Sciatic nerve (tissue), 2 donors: ENCODE measurements at places on chromosomes 7 and 10. TPM values are rescaled to one million over a fixed set of nuclear protein-coding genes. Genes with fewer than 3 reads are reported as not detected.

- DNase-seq: no peak
Measured at GRCh38 chr10:114623155-114623554, 34.9 kb downstream of the ABLIM1 start.

GRCh38 chr7:158924956-158925355, 68.6 kb downstream of the DYNC2I1 start:
- DNase-seq: no peak

DNA sequence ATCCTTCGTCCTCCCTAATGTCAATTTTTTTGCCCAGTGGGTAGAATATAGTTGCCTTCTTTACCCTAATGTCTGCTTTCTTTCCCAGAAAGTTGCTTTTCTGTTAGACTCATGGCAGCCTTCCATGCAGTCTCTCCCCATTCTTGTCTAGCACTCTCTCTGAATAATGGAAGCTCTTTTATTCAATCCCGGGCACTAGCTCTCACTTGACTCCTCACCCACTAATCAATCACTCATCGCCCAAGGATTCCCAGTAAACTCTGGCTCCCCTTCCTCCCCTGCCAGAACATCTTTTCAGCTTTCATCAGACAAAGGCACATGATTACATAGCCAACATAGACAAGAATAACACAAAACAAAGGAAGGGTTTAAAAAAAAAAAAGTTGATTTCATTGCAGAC, 100.2 kb upstream of the RELN start:
- no peak for DNase-seq

GRCh38 chr10:33716501-33717267, 382.2 kb upstream of the NRP1 start:
- no peak for DNase-seq

Gene SP4
- total RNA-seq: 11.7 TPM

- no peak for DNase-seq
Measured at GRCh38 chr7:46707973-46708372, 786.9 kb upstream of the IGFBP3 start.

DNA sequence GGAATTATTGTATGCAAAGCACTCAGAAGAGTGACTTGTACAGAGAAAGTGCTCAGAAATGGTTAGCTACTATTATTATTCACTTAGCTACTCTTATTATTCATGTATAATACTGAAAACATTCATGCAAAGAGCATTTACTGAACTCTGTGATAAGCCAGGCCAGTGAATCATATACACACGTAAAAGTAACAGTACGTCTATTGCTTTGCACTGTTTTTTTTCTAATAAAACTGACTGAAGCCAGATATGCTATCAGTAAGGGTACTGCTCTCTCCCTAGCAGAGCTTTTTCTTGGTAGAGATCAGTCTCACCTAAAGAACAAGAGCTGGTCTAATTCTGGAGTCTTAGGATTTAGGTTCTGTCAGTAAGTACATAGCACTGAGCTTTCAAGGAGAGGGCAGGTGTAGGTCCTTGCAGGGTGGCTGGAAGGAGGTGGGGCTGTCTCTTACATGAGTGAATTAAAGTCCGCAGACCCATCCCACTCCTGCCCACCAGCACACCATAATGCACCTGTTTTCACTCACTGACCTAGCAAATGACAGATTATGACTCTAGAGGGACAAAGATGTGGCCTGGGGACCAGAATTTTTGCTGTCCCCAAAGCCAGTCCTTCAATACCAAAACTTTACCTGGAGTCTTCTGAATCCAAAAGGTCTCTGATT, 145.9 kb downstream of the ARID5B start:
- no peak for DNase-seq

GRCh38 chr10:69956741-69957230, 95.9 kb upstream of the MACROH2A2 start:
- DNase-seq: no peak

- no peak for DNase-seq
Measured at GRCh38 chr7:4809091-4809591, 33.7 kb downstream of the AP5Z1 start.

Gene PNPLA8
- 34.3 TPM for total RNA-seq

DNA sequence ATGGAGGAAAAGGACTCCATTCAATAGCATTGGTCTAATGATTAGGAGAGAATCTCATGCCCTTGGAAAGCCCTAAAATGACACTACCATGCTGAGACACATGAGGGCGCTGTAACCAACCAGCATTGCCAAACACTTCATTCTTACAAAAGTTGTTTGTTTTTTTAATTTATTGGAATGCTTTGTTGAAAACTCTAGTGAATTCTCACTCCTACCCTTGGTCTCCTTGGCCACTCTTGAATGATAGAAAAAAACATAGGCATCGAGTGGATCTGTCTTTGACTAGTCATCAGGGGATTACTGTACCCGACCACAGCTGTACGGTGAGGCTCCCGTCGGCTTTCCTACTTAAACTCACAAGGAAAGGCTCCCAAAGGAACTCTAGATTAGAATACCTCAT, 29.3 kb upstream of the ADD3 start:
- DNase-seq: peak; percentile 67

DNA sequence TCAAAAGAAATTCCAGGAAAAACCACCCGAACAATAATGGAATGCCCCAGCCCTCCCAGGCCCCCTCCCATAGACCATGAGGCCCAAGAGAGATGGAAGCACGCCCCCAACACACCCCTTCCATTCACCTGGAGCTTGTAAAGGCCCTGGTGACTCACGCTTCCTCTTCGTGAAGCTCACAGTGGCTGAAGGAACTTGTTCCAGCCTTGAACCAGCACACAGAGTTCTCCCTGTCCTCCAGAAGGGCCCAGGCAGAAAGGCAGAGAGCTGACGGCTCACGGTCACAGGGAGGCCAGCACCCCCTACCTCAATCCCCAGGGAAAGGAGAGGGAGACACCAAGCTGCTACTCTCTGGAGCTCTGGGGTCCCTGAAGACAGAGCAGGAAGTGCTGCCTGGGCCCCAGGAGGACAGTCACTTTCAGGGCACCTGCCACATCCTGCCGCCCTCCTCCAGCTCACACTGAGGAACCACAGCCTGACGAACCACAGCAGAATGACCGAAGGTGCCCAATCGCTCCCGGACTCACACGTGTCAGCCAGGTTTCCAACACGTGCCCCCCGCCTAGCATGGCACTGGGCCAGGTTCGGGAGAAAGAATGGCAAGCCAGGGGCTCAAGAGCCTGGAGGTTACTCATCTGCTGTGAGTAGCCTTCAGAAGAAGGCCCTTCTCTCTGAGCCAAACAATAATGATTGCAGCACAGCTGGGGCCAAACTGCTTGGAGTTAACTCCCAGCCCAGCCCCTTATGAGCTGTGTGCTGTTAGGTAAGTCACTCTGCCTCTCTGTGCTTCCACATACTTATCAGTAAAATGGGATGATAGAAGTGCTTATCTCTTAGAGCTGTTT, 52.8 kb downstream of the DLG5 start:
- DNase-seq: no peak

Gene BUB3
- total RNA-seq: 65.5 TPM

Gene INHBA
- 40.4 TPM for total RNA-seq

- DNase-seq: no peak
Measured at GRCh38 chr10:63627881-63628296, 106.7 kb downstream of the REEP3 start.

Gene SLC26A3
- not detected for total RNA-seq

DNA sequence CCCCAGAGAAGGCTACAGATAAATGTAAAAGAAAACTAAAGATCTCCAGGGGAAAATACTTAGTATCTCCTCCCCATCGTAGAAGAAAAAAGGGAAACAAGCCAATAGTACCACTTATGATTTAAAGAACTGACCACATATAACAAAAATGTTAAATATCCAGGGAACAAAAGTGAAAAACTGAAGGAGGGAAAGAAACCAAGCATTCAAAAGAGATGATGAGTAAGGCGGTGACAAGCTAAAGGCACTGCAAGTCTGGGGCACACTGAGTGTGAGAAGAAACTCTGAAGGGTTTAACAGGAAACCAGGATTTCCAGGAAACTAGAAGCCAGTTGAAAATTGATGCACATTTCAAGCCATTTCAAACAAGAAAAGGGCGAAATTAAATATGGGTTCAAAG, 226.3 kb downstream of the AHR start:
- no peak for DNase-seq

- no peak for DNase-seq
Measured at GRCh38 chr7:95874541-95875265, 102.3 kb downstream of the DYNC1I1 start.

Gene ZPBP
- not detected for total RNA-seq

DNA sequence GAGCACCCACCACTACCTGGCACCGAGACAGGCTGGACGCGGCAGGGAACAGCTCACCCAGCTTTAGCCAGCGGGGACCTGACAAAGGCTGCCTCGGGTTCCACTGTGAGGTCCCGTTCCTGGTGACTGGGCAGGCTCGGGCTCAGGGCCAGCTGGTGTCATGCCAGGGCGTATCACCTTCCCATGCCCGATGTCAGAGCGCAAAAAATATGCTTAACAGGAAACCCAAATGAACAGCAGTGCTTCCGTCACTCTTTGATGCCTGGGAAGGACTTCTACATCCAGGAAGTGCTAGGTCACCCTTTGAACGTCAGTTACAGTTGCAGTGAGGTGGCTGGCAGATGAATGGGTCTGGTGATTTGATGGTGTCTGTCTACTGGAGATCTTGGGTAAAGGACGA, 106.0 kb downstream of the ADARB2 start:
- DNase-seq: no peak

DNA sequence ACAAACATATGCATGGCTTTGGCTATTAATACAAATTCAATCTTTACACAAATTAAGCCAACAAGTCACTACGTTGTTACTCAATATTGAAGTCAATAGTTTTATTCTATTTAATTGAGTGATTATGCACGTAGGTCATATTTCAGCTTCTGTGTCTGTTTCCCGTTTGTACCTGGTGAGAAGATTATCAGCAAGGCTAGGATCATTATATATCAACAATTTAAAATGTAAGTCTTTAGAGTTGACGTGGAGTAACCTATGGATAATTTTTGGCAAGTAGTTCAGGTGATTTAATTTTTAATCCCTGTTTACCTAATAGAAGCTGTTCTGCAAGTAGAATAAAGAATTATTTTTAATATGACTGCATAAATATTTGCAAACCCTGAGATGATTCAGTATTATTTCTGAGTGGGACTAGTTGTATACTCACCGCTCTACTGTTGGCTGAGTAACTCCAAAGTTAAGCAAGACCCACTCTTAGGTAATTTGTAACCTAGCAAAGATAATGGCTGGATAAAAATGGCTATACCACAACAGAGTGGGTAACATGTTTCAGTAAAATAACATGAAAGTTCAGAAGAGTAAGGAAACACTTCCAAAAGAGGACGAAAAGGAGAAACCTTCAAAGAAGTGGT, 161.0 kb downstream of the HGF start:
- DNase-seq: no peak

DNA sequence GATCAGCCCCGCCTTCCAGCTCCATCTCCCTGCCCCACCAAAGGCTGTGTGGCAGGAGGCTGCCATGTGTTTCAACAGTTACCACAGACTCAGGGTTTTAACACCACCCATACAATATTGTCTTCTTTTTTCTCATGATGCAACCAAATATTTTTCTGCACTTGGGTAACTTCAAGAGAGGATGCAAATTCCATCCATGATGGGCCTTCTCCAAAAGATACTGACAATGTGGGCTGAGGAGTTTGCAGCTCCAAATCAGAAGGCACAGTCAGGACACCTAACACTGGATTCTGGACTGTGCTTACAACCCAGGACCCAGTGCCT, 347.9 kb downstream of the GRID1 start:
- no peak for DNase-seq

DNA sequence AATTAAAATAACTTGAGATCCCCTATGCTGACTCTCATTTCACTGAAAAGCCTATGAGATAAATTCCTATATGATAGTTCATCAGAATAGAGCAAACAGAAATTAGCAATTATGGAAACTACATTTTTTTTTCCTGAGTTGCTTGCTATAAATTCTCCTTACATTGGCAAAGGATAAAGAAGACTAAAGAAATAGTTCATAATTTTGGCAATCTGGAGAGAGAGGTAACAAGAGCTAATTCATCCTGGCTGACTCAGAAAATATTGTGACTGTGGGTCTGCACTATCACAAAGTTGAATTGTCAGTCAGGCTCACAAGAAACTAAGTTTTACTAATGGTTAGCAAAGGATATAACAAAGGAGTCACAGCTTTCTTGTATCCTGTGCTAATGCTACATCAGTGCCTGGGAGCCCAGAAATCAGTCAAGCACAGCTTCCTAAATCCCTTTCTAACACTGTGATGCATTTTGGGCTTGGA, 483.0 kb downstream of the MAGI2 start:
- DNase-seq: no peak

Gene RPP30
- 27.6 TPM for total RNA-seq

GRCh38 chr7:144821067-144821466, 14.8 kb downstream of the TPK1 start:
- DNase-seq: no peak

DNA sequence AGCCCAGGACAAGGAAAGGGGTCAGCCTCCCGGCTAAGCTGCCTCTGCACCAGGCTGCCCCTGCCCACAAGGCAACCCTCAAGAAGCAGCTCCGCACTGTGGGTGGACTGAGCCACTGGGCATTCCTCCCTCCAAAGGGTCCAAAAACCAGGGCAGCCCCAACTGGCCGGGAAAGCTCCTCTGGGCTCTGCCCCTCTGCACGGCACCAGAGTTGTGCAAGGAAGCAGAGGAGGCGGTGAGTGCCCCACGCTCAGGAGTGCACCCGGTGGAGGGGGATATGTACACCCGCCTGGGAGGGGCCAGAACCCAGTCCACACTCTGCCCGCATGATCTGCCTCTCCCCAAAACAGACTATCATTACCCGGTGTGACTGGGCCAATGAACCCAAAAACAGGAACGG, 43.8 kb downstream of the PTPRN2 start:
- no peak for DNase-seq

DNA sequence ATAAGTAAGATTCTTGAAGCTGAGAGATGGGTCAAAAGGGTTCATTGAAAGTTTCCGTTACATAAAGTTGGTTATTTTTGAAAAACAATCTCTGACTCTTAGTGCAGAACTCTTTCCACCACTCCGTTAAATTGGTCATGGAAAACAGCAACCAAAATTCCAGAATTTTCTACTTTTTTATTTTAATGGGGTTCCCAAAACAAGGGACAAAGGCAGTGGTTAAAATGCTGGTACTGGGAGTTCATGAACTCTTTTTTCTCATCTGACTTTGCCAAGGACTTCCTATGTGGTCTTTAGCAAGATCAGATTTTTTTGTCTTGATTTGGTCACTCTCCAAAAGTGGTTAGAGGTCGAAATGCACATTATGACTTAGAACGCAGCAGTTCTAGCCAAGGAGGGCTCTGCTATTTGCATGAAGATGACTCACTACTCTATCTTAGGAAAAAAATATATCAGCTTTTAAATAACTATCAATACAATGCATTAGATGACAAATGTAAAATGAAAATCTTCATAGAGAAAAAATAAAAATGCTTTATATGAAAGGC, 145.7 kb downstream of the REEP3 start:
- no peak for DNase-seq

Gene LRIT2
- not detected for total RNA-seq

Gene MYH16
- total RNA-seq: not detected
